ENCODE measurements at places on chromosomes 7 and 10.

DNA sequence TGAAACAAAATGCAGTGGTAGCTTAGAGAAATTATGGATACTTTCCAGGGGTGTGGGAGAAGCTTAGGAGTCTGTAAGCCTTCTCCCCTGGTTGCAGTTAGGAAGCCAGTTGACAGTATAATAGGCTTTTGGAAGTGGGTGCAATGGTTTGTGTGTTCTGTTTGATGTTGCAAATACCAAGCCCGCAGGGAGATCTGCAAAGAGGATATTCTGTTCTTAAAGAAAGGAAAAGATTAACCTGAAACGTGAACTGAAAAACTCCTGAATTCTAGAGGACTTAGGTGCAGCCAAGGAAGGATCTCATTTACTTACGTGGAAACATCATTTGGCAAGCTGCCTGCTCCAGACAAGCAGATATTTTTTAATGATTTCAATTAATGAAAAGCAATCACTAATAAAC is 496.6 kb downstream of the AUTS2 start:
- DNase-seq, result no peak

DNA sequence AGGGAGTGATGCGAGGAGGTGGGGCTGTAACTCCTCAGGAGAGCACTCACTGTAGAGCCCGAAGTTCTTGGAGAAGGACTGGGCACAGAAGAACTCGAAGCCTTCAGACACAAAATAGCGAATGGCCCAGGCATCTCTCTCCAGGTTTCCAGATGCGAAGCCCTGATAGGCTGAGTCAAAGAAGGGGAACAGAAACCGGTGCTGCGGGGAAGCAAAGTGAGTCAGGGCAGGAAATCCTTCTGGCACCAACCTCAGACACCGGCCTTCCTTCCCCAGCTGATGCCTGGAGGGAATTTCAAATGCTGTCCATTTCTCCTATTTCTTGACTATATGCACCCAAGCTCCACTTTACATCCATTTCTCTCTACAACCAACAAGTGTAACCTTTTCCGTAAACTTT is 26.8 kb downstream of the GOT1 start:
- no peak for DNase-seq

GRCh38 chr10:133262696-133263095 is 14.0 kb downstream of the ADAM8 start:
- no peak for DNase-seq

DNA sequence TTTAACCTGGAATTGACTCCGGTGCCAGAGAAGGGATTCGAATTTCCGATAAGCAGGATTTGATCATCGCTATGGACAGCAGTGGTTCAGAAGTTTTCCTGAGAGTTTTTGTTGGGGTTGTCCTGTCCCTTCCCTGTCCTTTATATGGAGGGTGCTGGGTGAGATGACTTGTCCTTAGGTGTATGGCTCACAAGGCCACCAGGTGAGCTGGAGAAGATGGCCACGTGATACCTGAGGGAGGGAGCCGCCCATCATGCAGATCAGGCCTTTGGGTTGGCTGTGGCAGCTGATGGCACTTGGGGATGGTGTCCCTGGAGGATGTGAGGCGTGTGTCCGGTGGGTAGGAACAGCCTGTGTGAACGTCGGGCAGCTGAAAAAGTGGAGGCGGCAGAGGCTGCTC is 187.7 kb downstream of the PTPN20 start:
- no peak for DNase-seq

- no peak for DNase-seq
These were observed 76.8 kb downstream of the DIP2C start for GRCh38 chr10:612696-613095.

GRCh38 chr10:89147256-89147655 is 59.9 kb downstream of the CH25H start:
- no peak for DNase-seq

DNA sequence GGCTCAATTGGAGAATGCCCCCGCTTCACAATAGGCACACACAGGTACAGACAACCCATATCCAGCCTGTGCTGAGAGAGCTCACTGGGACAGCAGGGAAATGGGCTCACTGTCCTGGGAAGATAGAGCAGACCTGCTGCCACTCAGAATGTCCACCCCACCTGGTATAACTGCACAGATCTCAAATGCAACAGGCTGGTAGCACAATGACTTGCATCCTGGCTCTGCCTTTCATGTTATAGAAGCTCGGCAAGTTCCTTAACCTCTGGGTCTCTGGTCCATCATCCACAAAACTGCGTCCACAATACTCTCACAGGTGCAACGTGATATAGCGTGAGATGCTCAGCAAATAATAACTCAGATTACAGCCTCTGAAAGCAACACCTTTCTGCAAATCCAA is 295.4 kb downstream of the GRID1 start:
- no peak for DNase-seq

DNA sequence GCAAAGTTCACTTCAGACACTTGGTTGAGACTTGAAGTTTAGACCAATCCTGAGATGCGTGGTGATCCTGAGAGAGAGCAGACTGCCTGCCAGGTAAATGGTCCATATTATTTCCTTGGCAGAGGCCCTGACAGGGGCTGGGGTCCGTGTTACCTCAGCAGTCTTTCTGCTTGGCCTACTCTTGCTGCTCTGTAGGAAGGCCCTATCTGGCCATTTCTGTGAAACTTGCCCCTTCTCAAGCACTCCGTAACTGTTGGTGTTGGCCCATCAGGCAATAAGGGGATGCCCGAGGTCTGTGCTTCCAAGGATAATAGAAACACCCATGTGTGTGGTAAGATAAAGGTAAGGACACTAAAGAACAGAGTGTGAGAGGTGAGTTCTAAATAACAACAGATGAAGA is 20.0 kb downstream of the LOXL4 start:
- no peak for DNase-seq

DNA sequence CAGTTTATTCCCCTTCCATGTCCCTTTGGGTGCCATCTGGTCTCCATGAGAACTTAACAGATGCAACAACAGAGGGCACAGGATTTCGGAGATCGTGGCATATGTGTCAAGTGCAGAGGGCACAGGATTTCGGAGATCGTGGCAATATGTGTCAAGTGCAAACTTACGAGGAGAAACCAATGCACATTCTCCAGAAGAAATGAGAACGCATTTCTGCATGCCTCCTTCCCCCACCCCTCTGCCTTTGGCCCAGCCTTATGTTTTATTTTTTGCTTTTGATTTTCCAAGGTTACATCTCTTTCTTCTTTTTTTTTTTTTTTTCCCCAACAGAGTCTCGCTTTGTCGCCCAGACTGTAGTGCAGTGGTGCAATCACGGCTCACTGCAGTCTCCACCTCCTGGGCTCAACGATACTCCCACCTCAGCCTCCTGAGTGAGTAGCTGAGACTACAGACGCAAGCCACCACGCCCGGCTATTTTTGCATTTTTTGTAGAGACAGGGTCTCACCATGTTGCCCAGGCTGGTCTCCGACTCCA is 586 bp upstream of the ANKRD26 start:
- DNase-seq, result no peak

DNA sequence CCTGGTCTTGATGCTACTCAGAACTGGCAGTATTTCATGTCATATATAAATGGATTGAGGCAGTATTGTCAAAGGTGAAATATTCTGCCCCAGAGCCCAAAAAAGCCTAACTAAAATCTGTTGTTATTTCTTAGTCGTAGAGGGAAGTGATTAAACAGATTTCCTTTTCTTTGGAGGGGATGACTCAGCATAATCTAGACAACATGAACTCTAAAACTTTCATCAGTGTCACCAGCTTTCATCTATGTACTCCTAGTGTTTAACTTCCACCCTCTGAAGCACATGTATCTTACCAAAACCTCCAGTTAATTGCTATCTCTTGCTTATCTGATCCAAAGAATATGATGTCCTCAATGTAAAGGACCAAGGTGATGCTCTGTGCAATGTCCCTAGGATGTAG is 97.1 kb upstream of the ARID5B start:
- DNase-seq, result no peak

DNA sequence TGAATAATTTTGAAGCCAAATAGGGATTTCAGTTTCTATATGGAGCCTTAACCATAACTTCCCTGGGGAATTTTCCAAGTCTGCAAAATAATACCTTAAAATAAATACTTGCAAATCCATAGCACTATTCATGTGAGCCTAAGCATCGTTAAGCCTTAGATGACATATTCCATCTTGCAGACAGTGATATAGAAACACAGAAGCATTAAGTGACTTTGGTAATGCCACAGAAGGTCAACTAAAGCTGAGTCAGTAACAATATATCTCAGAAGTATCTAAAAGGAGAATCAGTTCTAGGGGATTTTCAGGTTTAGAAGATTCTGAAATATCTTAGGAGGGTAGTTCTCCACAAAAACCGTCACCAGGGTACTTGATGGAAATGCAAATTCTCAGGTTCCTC is 163.4 kb upstream of the COL1A2 start:
- DNase-seq, result no peak

DNA sequence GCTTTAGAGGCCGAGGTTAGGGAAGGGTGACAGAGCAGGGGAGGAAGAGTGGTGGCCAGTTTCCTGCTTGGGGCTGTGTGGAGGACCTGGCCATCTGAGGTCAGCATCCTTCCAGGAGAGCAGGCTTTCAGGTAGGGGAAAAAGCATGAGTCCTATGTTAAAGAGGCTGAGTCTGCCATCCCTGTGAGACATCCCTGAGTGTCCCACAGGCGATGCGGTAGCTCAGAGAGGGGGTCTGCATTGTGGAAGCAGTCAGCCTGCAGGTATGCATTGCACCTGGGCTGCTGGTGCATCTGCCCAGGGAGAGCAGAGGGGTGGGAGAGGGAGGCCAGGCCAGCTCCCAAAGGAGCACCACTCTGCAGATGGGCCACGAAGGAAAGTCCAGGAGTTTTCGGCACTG is 282.1 kb upstream of the ZNF32 start:
- DNase-seq, result no peak

GRCh38 chr10:490256-490655 is 199.2 kb downstream of the DIP2C start:
- DNase-seq, result no peak

- no peak for DNase-seq
These were observed 1.1 kb downstream of the PSMA2 start for GRCh38 chr7:42930889-42931288.

- no peak for DNase-seq
These were observed 117.0 kb upstream of the DKK1 start for GRCh38 chr10:52197098-52197497.

GRCh38 chr7:3887096-3887690 is 586.1 kb downstream of the SDK1 start:
- no peak for DNase-seq

DNA sequence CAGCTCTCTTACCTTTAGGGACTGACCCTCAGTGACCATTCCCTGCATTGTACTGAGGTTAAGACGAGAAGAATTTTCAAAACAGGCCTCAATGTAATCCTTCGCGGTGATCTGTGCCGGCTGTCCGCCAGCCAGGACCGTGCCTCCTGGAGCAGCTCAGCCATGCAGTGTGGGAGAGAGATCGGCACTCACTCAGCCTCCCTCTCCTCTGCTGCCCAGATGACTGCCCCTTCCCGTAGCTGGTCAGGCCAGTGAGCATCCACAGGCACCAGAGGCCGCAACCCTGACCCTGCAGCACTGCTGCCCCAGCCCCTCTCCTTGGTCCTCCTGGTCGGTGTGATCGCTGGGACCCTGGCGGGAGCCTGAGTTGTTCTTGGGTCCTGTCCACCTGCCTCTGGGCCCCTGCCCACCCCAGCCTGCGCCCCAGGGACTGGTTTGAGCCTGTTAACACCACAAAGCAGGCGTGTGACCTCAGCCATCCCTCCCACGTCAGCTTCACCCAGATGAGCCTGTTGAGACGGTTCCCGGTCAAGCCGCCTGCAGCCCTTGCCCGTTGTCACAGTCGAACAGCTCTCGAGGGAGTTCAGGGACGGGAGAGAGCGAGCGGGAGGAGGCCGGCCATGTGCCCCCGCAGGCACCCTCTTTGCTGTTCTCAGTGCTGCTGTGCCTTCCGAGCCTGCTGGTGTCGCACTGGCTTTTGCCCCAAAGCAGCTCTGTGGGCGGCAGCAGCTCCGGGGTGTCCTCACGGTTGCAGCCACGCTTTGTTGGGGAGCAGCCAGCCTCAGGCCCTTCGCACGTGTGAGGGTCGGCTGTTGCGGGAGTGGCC is 37.2 kb downstream of the NKX6-2 start:
- no peak for DNase-seq

GRCh38 chr7:958221-959200 is 4.0 kb upstream of the ADAP1 start:
- no peak for DNase-seq

GRCh38 chr10:75107756-75108683 is 3.4 kb upstream of the SAMD8 start:
- DNase-seq, result no peak
